AG10803 (cell line): ENCODE measurements at places on chromosomes 7 and 10.

GRCh38 chr7:149884016-149884415 lies 10.2 kb downstream of the ATP6V0E2 start:
- no peak for DNase-seq

DNA sequence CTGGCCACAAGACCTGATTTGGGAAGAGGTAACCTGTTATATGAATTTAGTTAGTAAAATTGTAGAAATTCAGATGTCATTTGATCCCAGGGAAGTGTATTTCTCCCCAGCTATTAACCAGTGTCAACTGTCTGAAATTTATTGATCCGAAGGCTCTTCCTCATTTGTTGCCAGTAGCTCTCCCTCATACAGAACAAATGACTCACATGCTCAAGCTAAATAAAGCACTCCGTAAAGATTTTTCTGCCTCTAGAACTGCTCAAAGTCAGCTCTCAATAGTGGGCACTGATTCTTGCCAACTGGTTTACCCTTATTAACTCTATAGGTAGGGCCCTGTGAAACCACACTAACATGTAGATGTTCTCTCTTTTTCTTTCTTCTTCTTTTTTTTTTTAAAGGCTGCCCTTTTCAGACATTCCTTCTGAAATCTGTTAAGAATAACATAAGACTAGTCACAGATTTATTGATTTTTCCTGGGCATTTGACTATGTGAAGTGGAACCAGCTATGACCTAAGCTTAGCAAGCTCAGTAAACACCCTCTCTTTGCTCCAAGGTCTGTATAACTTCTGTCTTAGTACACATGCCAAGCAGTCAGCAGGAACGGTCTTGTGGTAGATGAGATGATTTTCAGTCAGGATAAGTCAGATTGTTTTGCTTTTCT lies 21.8 kb downstream of the RPA3 start:
- peak; percentile 63 for DNase-seq

DNA sequence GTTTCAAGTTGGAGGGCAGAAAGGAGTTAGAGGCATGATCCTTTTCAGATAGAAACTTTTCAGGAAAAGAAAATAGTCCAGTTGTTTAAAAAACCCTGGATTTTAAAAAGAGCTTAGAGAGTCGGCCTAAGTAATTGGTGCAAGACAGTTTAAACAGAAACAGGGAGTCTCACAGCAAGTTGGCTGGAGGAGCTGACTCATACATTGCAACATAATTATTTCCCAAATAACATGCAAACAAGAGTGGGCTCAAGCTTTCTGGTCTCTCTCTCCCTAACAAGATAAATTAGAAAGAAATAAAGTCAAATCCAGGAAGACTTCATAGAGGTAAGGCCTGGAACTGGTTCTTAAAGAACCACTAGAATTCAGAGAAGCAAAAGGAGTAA lies 100.3 kb upstream of the AGBL3 start:
- peak; percentile 87 for DNase-seq

- no peak for DNase-seq
Observed at GRCh38 chr7:127731431-127732080, 79.6 kb downstream of the SND1 start.

DNA sequence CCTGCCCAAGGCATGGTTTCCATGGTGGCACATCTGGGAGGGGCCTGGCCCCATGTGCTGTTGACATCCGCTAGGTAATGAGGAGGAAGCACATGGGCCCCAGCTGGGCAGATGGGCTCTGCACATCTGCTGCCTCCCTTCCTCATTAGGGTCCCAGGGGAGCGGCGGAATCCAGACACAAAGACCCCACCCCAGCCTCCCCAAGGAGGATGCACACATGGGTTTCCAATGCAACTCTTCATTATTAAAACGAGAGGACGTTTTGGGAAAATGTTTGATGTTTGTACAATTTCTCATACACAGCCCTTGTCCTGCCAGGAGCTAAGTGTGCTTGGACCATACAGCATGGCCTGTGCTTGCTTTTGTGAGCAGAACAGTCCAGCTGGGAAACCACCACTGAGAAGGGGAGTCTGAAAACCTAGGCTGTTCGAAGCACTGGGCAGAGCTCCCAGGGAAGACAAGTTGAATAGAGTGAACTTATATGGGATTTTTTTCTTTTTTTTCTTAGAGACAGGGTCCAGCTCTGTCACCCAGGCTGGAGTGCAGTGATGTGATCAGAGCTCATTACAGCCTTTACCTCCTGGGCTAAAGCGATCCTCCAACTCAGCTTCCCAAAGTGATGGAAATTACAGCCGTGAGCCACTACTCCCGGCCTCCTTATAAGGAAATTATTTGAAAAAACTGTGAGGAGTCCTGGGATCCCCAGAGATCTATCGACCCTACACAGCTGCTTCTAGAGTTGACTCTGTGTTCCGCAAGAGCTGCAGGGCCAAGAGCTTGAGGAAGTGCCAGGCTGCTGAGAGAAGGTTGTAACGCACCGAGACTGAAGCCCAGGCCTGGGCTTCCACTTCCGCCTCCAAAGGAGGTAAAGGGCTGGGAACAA lies 23.4 kb downstream of the FAM107B start:
- DNase-seq, result peak; percentile 20

DNA sequence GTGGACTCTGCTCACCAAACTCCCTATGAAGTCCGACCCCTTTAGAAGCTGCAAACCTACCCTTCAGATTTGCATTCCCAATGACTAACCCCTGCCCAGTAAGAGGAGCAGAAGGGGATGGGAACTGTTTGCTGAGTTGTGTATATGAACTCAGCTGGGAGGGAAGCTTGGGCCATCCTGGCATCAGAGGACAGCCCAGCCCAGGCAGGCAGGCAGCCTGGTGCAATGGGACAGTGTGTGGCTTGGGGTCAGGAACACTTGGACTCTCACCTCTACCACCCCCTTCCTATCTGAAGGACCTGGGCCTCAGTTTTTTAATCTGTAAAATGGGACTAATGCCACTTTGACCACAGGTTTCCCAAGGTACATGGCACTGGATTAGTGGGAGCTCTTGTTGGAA lies 147.4 kb upstream of the GPR26 start:
- no peak for DNase-seq

GRCh38 chr7:55108401-55108800 lies 89.6 kb downstream of the EGFR start:
- DNase-seq, result peak; percentile 36

- no peak for DNase-seq
Observed at GRCh38 chr10:47325303-47326291, 3.3 kb downstream of the GDF2 start.

GRCh38 chr10:104577163-104577562 lies 63.9 kb upstream of the SORCS3 start:
- DNase-seq, result no peak

- peak; percentile 62 for DNase-seq
Observed at GRCh38 chr7:113289140-113289740, 170.9 kb upstream of the SMIM30 start.

DNA sequence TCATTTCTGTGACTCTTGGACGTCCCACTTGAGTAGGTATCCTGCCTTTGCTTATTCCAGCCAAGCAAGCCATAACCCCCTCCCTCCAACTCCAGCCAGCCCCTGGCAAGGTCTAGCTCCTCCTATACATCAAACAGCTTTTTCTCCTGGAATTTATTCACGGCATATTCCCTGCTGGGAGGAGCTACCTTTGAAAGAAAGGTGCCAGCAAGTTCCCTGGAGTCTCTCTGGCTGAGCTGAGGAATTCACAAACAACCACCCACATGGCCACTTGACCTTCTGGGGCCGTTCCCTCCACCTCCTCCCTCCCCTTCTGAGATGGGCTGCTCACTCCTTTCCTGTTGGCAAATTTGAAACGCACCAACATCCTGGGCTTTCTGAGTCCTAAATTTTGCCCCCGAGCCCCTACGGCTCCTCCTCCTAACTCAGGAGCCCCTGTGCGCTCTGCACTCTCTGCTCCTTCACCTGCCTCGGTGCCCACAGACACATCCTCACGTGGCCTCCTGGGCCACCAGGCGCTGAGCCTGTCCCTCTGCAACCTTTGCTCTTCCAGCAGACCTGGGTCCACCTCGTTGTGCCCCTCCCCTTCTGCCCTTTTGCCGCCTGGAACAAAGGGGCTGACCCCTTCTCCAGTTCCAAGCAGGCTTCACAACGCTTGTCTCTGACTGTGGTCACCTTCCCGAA lies 48.0 kb downstream of the HSPA12A start:
- no peak for DNase-seq

- DNase-seq, result no peak
Observed at GRCh38 chr10:5809527-5810154, 3.6 kb downstream of the GDI2 start.

DNA sequence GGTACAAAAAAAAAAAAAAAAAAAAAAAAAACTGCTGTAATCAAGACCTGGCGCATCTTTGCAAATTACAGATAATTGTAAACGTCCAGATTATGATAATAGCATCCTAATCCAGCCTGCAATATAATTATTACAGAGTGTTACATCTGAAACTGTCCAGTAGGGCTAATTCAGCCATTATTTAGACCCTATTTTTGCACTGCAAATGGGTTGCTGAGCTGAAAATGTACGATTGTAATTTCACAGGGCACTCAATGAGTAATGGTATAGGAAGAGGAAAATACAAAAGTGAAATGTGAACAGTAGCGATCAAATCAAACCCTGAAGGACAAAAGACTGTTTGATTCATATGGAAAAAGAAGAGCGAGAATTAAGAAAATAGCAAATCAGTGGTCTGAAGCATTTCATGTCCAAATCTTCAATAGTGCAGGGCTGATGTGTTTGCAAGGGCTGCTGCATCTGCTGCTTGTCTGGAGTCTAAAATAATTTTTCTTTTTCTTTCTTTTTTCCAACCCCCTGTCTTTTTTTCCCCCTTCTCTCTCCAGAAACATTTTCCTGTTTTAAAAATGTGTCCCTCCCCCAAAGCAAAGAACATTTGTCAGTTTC lies 8.9 kb downstream of the DLX6 start:
- DNase-seq, result no peak

DNA sequence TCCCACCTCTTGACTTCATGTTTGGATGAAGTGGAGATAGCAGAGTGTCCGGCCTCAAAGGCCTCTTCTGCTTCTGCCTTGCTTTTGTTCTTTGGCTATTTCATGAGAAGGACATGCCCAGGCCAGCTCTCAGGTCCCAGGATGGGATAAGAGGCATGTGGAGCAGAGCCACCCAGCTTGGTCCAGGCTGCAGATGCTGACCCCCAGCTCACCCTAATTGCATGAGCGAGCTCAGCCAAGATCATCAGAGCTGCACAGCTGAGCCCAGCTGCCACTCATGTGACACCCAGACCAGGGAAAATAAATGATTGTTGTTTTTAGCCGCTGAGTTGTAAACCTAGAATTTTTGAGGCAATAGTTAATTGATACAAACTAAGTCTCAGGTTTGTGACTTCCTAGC lies 230.0 kb downstream of the PHF14 start:
- peak; percentile 12 for DNase-seq

DNA sequence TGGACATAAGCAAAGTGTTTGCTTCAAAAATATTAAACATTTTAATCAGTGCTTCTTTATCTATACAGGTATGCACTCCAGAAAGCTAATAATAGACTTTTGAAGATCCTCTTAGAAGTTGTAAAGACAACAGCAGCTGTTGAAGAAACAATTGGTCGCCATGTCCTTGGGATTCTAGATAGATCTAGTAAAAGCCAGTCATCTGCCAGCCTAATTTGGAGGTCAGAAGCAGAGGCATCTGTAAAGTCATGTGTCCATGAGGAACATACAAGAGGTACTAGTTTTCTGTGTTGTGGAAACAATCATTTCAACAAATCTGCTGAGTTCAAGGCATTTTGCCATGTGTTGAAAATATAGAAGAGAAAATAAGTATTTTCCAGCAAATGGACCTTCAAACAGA lies 89.3 kb downstream of the CYP51A1 start:
- DNase-seq, result no peak

DNA sequence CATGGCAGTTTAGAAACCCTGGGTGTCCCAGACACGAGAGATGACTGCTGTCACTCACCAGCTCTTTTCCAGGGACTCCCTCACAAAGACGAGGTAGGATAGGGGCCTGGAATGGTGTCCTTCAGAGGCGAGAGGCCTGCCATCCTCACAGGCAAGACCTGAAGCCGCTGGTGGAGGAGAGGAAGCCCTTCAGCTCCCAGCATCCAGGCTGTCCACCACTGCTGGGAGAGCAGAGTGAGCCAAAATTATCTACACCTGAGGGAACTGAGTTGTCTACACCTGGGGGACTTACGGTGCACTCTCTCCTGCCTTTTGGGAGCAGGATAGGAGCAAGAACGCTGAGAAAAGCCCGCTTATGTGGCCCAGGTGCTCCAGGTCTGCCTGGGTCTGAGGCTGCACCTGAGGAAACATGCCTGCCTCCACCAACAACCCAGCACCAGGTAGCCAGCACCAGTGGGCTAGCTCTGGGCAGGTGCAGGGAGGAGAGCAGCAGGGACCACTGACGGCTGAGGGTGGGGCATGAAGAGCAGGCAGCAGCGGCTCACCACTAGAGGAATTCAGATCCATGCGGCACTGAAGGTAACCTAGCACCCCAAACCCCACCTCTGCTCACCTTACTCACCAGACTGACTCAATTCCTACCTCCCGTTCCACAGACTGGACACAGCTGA lies 357.2 kb downstream of the SH2D4B start:
- DNase-seq, result no peak

DNA sequence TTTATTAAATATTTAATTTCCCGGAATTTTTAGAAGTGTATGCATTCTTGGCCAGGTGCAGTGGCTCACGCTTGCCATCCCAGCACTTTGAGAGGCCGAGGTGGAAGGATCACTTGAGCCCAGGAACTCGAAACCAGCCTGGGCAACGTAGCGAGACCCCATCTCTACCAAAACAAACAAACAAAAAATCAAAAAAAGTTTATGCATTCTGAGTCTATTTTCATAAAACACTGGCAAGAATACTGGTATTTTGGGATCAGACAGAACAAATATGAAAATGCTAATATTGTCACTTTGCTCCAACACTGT lies 440.8 kb upstream of the FOXK1 start:
- no peak for DNase-seq

GRCh38 chr10:82564353-82565196 lies 689.6 kb downstream of the NRG3 start:
- DNase-seq, result no peak

GRCh38 chr7:28615091-28615490 lies 202.8 kb downstream of the CREB5 start:
- no peak for DNase-seq

GRCh38 chr10:114482480-114483304 lies 78.4 kb upstream of the AFAP1L2 start:
- peak; percentile 8 for DNase-seq

DNA sequence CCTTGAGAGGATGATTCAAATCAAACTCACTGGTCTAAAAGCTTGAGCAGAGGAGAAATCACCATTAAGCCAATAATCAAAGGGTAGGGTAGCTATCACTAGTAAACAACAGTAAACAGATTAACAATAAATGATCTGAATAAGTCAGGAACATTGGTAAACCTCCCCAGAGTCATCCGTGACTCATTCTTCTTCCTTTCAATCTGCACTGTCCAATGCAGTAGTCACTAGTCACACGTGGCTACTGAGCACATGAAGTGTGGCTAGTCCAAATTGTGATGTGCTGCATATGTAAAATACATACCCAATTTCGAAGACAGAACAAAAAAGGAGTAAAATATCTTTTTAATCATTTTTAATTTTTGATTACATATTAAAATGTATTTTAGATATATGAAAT lies 64.0 kb downstream of the ERCC6 start:
- no peak for DNase-seq

- peak; percentile 15 for DNase-seq
Observed at GRCh38 chr10:52437205-52437646, 123.1 kb downstream of the DKK1 start.
